Cortex of kidney (tissue), 1 donor: ENCODE measurements at places on chromosomes 2 and 18.

DNA sequence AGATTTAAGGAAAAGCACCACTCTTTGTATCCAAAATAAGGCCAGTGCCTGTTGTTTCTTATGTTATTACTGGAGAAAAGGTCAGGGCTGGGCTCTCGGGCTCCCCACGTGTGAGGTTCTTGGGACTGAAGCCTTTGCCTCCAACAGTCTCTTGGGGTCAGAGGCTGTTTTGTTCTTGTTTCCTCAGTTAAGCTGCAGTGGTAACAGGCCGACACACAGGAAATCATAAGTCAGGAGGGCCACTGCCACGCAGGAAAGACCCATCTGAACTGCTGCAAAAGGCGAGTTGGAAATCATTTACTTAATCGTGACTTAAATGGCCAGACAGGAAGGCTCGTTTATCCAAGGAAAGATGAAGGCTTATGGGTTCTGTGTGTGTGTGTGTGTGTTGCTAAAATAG, 30.3 kb upstream of the IL37 start:
- DNase-seq = no peak

DNA sequence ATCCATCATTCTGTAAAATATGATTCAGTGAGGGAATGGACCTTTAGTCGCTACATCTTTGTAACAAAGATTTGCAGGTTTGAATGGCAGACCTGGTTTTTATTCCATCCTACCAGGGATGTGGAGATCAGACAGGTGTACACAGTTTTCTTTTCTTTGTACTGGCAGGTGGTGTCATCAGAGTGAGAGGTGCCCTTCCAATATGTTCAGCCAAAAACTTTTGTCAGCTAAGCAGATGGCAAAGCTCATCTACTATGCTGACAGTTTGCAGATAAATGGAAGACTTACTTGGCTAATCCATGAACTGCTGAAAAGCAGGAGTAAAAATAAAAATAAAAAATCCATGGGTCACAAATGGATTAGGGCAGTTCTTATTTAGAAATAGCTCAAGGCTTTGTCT, 185.5 kb upstream of the DOK6 start:
- DNase-seq = no peak

- no peak for DNase-seq
Observed at GRCh38 chr2:199148076-199148845, 309.5 kb downstream of the SATB2 start.

DNA sequence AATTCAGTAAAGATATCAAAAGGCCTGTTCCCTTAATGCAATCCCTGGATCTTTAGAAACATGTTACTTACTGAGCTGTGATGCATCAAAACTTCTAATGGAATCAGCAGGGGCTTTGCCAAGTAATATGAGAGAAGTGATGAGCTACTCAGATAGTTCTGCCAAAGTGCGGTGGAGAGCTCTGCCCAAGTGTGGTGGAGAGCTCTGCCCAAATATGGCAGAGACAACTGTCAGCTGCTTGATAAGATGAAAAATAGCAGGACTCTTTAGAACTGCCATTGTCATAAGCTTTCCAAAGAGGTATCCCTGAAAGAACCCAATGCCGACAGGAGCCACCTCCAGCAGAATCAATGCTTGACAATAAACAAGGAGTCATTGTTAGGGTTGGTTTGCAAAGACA, 167.9 kb upstream of the SLC39A10 start:
- no peak for DNase-seq

DNA sequence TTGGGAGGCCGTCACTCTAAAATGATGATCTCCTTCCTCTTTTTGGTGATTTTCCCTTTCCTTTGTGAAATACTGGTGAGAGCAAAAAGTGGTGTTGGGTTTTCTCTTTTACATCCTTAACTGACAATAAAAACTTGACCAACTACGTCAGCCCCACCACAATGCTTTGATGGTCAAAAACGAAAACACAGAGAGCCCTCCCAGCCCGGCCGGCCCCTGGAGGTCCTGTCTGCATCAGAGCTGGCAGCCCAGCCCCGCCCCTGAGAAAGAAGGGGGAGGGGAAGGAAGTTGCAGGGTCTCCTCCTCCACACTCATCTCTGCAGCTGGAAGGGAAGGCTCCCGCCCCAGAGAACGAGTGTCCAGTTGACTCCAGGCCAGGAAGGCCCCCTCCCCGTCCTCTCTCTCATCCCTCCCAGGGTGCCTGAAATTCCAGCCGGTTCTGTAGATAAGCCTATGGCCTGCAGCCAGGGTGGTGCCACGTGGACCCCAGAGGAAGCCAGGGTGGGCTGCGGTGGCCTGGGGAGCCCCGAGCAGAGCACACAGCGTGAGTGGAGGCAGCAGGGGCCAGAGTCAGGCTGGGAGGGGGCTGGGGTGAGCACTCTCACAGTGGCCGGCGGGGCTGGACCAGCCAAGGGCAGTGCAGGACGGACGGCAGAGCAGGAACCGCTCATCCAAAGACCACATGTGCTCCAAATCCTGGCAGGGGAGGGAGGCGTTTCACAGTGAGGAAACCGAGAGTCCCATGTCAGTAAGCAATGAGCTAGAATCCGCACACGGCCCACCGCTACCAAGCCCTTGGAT, 19.8 kb downstream of the BIN1 start:
- DNase-seq = no peak

GRCh38 chr2:183348492-183348891, 224.2 kb downstream of the NUP35 start:
- no peak for DNase-seq

DNA sequence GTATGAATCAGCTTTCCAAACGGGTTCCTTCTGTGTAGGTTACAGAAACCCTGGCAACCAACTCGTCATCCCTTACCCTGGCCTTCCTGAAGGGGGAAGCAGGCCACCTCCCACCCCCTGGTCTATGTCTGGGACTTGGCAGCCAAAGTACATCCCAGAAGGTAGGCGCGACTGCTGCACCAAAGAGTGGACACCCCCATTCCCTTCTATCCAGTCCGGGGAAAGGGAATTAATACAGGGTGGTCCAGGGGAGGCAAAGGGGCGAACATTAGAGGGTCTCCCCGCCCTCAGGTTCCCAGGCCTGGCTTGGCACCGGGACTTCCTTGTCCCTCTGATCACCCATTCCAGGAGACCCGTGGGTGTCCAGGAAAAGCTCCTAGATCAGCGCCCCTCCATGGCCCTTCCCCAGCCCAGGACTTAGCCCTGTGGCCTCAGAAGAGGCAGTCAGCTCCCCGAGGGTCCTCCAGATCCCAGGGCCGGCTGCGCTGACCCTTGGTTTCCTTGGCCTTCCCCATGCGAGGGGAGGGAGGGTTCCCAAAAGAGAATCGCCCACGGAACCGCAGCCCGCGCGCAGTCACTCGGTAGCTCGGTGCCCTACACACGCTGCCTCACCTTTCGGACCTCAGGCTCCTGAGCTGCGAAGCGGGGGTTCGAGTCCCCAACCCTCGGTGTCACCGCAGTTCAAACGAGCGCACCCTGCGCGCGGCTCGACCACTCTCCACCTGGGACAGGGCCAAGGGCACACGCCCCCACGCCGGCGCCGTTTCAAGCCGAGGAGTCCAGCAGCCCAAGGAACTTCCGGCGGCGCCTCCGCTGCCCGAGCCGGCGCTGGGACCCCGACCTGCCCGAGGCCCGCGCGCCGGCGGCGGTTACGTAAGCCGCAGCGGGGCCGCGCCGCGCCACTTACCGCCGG, at the start of gene PER2:
Gene PER2 (minus strand): TSS at position 874 of the 913 bp plus-strand sequence. CDS start 10,674 bp downstream, outside the sequence.
- DNase-seq = no peak

DNA sequence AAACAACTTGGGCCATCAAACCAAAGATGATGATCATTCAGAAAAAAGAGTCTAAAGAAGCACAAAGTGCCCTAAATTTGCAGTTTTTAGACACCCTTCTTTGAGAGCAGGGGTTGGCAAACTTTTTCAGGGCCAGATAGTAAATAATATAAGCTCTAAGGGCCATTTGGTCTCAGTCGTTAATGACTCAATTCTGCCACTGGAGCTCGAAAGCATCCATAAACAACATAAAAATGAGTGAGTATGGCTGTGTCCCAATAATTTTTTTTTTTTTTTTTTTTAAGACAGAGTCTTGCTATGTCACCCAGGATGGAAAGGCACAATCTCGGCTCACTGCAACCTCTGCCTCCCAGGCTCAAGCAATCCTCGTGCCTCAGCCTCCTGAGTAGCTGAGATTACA, 152.3 kb downstream of the DTNB start:
- no peak for DNase-seq

GRCh38 chr18:55321265-55322177, 266.5 kb downstream of the TCF4 start:
- no peak for DNase-seq

DNA sequence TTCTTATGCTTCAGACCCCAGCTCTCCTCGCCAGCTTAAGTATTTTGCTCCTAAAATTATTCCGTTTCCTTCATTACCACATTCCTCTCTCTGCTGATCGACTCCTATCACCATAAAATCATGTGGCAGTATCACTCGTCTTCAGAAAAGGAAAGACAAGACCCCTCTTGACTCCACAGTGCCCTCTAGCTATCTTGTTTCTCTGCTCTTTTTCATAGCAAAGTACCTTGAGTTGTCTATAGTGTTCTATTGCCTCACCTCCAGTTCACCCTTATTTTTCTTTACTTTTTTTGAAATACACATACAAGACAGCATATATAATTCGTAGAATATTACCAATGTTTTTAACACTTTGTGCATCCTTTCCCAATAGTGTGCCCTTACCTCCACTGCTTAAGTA, 273.2 kb upstream of the SIX3 start:
- no peak for DNase-seq

DNA sequence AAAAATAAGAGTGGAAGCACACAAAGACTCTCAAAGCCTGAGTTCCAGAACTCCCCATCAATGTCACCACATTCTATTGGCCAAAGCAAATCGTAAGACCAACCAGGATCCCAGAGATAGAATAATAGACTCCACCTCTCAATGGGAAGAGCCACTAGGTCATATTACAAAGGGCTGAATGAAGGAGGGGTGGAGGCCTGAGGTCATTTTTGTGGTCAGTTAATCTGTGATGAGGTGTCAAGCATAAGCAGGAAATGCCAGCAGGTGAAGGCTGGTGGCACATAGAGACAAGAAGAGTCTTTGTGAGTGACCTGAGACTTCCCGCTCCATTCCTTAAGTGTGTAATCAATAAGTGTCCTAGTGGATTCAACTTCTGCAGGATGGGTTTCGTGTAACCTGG, 144.3 kb downstream of the TFCP2L1 start:
- no peak for DNase-seq

DNA sequence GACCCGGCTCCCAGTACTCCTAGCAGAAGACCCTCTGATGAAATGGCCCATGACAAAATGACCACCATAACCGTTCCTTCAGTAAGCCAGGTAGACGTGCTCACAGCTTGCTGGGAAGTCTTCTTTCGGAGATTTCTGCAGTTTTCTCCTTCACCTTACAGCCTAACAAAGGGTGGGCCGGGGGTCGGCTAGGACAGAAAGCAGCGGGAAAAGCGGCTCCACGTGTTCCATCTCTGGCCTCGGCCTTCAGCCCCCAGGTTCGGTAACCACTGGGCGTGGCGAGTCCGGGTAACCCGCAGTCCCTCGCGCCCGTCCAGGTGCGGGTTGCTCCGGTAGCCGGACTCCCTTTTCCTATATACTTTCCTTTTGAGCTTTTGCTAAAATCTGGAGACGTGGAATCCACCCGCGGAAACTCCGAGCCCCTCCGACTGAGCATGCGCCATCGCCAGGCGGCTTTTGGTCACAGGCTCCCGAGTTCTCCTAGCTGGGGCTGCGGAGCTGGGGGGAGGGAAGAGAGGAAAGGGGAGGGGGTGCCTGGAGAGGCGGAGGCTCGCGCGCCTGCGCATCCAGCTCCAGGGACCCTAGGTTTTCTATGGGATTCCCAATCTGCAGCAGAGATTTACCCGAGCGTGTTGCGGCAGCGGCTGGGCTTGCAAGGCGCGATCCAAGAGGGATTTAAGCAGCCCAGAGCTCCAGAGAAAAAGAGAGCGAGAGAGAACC, at the start of gene VSNL1:
Gene VSNL1 (plus strand): TSS at position 604 of the 720 bp plus-strand sequence. CDS start 51,379 bp downstream, outside the sequence.
- DNase-seq = no peak

DNA sequence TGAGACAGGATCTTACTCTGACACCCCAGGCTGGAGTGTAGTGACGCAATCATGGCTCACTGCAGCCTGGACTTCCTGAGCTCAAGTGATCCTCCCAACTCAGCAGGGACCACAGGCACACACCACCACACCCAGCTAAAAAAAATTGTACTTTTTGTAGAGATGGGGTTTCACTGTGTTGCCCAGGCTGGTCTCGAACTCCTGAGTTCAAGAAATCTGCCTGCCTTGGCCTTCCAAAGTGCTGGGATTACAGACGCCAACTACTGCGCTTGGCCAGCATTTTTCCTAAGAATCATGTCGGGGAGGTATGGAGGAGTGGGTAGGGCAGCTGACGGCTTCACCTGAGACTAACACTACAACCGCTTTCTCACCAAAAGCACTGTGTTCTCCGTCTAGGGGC, 50.4 kb downstream of the CYP26B1 start:
- no peak for DNase-seq

- DNase-seq = no peak
Observed at GRCh38 chr18:69954719-69955480, 7.2 kb upstream of the CD226 start.

GRCh38 chr2:8332646-8333045, 349.2 kb upstream of the ID2 start:
- DNase-seq = no peak

- no peak for DNase-seq
Observed at GRCh38 chr2:11535899-11536344, 2.1 kb downstream of the GREB1 start.

GRCh38 chr2:190697421-190697820, 48.5 kb downstream of the NAB1 start:
- no peak for DNase-seq

GRCh38 chr2:210964141-210964764, 407.9 kb downstream of the CPS1 start:
- no peak for DNase-seq

- DNase-seq = no peak
Observed at GRCh38 chr2:17306219-17306618, 212.0 kb downstream of the RAD51AP2 start.

- DNase-seq = no peak
Observed at GRCh38 chr2:112093216-112093615, 38.1 kb downstream of the TMEM87B start.

- DNase-seq = no peak
Observed at GRCh38 chr2:172105471-172106107, 2.9 kb upstream of the DLX2 start.

DNA sequence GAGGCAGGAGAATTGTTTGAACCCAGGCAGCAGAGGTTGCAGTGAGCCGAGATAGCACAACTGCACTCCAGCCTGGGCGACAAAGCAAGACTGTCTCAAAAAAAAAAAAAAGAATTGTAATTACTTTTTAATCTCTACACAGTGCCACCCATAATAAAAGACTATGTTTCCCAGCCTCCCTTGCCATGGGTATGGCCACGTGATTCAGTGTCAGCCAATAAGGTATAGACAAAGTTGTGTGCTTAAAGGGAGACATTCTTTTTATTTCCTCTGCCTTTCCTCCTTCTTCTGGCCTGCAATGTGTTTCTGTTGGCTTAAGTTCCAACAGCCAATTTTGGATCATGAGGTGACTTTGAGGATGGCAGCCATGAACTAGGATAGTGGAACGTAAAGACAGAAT, 406.9 kb downstream of the LNPK start:
- DNase-seq = no peak
